GM20000 (cell line): ENCODE measurements at places on chromosomes 2 and 18.

- no peak for DNase-seq
These were observed 121.6 kb downstream of the ARL4C start for GRCh38 chr2:234375176-234375880.

GRCh38 chr18:21110713-21111345 is 784 bp downstream of the ROCK1 start:
- DNase-seq: peak; percentile 36

DNA sequence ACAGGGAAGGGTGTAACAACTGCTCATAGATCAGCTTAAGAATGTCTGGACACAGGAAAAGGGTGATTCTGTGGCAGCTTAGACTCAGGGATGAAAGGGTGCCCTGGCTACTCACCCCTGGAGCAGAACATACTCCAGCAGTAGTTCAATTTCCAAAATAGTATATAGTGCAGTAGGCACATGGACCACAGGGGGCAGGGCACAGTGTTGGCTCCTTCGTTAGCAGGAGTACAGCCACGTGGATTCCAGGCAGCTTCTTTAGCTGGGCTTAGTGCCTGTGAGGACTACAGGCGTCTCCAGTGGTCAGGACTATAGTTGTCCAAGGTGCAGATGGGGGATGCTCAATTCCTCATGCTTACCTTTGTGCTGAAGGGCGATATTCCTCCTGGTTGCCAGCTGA is 277.5 kb upstream of the DDX18 start:
- no peak for DNase-seq

GRCh38 chr2:7358865-7359447 is 441.7 kb downstream of the RNF144A start:
- no peak for DNase-seq

GRCh38 chr2:216663106-216663505 is 29.9 kb downstream of the IGFBP2 start:
- no peak for DNase-seq

- no peak for DNase-seq
These were observed 37.6 kb downstream of the CCBE1 start for GRCh38 chr18:59659508-59660170.

GRCh38 chr18:57087644-57088376 is 59.1 kb upstream of the BOD1L2 start:
- DNase-seq: no peak

DNA sequence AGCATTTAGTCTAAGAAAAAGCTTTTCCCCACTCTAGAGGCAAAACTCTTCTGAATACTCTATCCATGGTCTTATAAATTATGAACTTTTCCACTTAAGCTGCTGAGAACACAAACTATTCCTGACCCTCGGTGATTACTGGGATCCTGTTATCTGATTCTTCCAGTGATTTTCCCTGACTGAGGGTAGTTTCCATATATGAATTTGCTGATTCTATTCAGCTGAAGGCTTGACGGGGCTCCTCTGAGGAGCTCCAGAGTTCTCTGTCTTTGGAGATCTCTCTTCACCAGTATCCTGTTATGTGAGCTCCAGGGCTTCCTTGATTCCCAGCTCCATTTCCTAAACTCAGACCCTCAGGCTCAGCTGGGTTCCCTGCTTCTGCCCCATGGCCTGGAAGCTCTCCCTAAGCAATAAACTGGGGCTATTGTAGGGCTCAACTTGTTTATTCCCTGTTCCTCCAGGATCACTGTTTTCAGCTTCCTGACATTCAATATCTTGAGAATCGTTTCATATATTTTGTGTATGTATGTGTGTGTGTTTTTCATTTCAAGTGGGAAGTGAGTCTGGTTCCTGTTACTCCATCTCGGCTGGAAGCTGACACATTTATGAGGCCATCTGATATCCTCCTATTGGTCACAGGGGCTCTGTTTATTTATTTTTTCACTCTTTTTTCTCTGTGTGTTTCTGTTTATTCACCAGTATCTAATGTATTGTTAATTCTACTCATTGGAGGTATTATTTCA is 78.2 kb downstream of the ARHGAP28 start:
- DNase-seq: no peak

GRCh38 chr18:13207294-13207693 is 11.3 kb upstream of the LDLRAD4 start:
- no peak for DNase-seq

DNA sequence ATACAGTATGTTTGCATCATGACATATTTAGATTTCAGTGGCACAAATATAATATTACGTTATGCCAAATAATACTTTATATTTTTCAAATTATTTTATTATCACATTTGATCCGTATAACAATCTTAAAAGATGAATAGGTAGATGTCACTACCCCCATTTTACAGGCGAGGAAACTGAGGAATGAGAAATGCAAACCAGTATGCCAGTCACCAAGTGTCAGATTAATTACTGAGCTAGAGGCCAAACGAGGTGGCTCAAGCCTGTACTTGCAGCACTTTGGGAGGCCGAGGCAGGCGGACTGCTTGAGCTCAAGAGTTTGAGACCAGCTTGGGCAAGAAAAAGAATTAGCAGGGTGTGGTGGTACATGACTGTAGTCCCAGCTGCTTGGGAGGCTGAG is 17.4 kb upstream of the YES1 start:
- DNase-seq: no peak

DNA sequence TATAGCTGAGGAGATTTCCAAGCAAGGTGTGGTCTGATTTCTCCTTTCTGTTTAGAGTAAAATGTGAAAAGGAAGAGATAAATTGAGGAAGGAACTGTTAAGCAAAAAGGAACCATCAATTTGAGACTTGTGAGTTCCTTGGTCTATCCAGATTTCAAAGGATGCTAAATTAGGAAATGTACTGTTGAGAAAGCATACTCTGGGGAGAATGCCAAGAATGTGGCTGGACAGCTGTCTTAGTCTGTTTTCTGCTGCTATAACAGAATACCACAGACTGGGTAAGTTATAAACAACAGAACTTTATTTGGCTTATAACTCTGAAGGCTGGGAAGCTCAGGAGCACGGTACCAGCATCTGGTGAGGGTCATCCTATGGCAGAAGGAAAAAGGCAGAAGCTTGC is 1097.2 kb downstream of the TDRD15 start:
- DNase-seq: no peak

GRCh38 chr2:170123593-170123992 is 54.4 kb upstream of the MYO3B start:
- DNase-seq: no peak

DNA sequence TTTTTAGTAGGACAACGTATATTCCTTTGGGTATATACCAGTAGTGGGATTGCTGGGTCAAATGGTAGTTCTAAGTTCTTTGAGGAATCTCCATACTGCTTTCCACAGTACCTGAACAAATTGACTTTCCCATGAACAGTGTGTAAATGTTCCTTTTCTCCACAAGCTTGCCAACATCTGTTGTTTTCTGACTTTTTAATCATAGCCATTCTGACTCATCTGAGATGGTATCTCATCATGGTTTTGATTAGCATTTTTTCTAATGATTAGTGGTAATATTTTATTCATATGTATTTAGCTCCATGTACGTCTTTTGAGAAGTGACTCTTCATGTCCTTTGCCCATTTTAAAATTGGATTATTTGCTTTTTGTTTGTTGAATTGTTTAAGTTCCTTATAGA is 58.4 kb upstream of the CERS6 start:
- no peak for DNase-seq

DNA sequence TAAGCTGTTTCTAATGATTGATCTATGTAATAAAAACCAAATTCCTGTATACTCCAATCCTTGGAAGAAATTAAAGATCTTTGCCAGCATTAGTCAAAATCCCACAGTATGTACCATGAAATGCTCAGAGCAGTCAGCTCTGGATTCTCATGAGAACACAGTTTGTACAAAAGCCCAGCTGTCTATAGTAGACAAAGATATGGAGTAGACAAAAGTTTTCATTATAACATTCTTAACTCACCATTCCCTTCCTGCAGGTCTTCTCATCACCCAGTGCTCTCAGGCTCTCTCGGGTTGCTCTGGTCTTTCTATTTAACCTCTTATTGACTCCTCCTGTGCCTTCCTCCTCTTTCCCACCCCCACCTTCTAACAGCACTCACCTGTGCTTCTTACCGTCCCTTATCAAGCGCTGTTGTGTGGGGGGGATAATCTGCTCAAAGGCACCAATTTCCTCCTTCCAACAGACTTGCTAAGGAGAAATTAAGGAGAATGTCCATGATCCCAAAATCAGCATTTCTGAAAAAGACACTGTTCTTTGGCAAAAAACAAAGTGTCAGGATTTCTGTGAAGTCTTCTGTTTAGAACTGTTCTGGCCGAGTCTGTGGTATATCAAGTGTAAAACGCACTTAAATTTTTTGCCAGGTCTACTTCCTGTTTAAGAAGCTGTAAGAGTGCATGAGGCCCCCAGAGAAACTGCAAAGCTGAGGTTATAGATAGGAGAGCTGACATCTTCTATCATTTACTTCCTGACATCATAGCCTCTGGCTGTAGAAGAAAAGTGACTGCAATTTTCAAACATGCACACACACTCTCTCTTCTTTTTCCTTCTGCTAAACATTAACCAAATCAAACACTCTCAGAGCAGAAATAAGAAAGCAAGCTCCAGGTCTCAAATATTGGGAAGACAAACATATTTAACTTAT is 144.1 kb downstream of the EVA1A start:
- peak; percentile 34 for DNase-seq

GRCh38 chr18:904218-905090 is at the start of gene ADCYAP1:
Gene ADCYAP1 (plus strand): TSS chr18:904871. CDS start chr18:905387, 516 bp downstream.
- DNase-seq: no peak

GRCh38 chr2:15799432-15799827 is 140.9 kb upstream of the MYCN start:
- DNase-seq: no peak

- no peak for DNase-seq
These were observed 85.5 kb downstream of the EPC2 start for GRCh38 chr2:148730085-148730484.

DNA sequence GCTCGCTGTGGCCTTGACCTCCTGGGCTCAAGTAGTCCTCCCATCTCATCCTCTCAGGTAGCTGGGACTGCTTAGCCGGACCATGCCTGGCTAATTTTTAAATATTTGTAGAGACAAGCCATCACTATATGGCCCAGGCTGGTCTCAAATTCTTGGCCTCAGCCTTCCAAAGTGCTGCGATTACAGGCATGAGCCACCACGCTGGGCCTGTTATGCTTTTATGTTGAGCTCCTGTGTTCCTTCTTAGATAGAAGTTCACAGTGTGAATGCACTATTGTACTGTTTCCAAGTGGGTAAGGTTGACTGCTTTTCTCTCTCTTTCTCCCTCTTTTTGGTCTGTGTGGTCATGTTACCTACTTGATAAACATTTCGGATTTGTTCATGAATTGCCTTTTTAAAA is 61.9 kb downstream of the SMCHD1 start:
- no peak for DNase-seq

- DNase-seq: no peak
These were observed 14.0 kb upstream of the PDIA6 start for GRCh38 chr2:10826625-10827024.

GRCh38 chr2:74427551-74427950 is 6.0 kb downstream of the WDR54 start:
- no peak for DNase-seq

GRCh38 chr2:219851169-219851568 is 223.7 kb downstream of the SLC4A3 start:
- no peak for DNase-seq

GRCh38 chr2:7584017-7584416 is 666.8 kb downstream of the RNF144A start:
- no peak for DNase-seq

DNA sequence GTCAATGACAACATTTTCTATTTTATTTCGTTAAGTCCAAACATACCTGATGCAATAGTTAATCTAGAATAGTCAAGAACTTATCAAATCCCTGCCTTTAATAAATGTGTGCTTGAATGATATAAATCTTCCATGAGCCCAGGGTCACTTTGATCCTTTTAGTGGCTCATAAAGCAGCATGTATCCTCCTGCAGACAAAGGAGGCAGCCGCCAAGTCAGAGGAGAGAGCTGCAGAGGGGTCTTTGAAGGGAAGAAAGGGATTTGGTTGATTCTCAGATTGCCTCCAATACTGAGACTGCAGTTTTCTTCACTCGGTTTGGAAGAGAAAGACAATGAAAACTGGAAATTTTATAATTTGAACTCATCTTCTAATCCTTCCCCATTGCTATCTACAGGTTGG is 378.4 kb upstream of the PIK3C3 start:
- DNase-seq: no peak

DNA sequence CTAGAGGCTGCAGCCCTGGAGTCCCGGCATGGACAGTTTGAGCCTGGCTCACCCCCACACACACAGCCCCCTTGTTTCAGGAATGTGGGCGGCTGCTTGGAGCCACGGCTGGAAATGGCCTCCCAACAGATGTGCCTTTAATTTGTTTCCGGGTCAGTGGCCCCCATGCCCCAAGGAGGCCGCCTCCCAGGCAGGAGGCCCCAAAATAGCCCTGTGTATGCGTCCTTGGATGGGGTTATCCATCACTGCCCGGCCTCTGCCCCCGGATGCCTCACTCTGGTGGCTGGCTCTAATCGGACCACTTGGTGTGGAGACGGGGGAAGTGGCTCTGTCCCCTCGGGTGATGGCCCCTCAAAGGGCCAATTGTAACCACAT is 151.9 kb upstream of the MYCN start:
- no peak for DNase-seq

DNA sequence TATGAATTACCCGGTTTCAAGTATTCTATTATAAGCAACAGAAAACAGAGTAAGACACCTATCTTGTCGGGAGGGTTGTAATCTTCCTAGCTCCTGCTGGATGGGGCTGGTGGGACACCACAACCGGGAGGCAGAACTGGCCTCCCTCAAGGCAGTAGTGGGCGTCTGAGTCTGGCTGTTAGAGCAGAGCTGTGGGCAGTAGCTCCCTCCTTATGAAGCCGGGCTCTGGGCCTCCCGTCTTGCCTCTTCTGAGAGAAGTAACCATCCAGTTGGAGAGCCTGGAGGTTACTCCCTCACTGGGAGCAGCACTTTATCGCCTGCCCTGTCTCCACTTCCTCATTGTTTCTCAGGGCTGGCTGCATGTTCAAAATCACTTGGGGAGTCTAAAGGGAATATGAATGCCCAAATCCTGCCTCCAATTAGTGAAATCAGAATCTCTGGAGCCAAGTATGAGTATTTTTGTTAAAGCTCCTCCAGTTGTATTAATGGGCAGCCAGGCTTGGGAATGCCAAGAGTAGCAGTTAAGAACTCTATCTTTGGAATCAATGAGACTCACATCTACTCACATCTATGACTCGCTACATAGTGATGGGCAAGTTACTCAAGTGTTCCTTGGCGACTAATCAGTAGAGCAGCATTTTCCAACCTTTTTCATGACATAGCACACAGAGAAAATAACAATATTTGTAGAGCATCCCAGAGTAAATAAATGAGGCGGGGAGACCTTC is 27.3 kb upstream of the NRP2 start:
- no peak for DNase-seq
